Amniotic epithelial cell (primary cell): ENCODE measurements at places on chromosomes 3 and 15.

GRCh38 chr15:62951481-62951880 is 91.1 kb upstream of the TPM1 start:
- DNase-seq, result no peak

DNA sequence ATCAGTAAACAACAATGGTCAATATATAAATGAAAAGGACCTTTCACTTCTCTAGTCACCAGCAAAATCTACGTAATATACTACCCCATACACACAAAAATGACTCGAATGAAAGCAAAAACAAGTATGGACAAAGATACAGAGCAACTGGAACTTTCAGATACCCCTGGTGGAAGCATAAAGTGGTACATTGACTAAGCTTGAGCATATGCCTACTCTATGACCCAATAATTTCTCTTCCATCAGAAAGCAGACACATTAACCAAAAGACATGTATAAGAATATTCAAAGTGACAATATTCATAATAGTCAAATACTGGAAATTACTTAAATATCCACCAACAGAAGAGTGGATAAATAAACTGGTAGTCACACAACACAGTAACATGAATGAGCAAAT is 86.0 kb downstream of the EFL1 start:
- DNase-seq, result no peak

DNA sequence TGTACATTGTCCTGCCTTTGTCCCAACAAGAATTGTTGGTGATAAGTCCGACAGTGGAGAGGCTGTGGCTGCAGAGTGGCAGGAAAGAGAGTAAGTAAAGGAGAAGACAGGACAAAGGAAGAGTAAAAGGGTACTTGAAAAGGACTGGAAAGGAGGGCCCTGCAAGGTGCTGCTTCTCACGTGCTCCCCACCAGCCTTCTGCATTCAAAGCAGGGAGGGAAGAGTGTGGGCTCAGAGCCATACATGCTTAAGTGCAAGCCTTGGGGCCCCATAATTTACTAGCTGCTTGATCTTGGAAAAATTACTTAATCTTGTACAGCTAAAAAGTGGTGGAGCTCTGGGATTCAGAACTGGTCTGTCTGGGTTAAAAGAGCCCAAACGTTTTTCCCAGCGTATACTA is 29.9 kb downstream of the MME start:
- DNase-seq, result no peak

- no peak for DNase-seq
Observed at GRCh38 chr3:15541371-15541770, 19.9 kb upstream of the COLQ start.

GRCh38 chr15:64452988-64453688 is 7.2 kb upstream of the ZNF609 start:
- DNase-seq, result peak; percentile 38
